NCI-H82 (cell line): ENCODE measurements at places on chromosomes 13 and 19.

DNA sequence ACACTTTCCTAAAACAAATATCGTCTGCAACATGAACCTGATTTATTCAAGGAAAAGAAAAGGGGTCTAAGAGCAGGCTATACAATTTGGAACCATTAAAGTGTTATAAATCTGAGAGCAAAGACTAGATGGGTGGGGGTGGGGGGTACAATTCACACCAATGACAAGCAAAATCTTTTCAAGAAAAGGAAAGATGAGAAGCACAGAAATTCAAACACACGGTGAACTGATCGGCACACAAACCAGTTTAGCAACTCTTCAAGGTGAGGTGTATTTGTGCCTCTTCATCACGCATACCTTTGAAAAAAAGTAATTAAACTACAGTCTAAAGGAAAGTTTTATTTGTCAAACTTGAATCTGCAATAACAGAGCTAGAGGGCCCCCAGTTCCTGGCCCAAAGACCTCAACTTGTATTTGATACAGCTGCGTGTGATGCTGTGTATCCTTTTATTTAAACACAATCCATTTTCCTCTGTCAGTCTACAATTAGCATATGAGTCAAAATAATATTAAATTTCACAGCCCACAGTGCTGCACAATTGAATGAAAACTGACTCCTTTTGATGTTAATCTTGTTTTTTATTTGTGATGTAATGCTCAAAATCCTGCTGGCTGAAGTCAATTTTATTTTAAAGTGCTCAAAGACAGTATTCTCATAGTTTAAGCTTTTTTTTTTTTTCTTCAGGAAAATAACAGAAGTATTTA, 14.2 kb downstream of the EFNB2 start:
- no peak for DNase-seq

GRCh38 chr19:23906835-23907234, 7.9 kb upstream of the ZNF726 start:
- no peak for DNase-seq

GRCh38 chr13:50711996-50712395, 131.5 kb downstream of the DLEU7 start:
- DNase-seq = no peak

- no peak for DNase-seq
Measured at GRCh38 chr19:55678121-55678671, 3.2 kb downstream of the EPN1 start.

- DNase-seq = no peak
Measured at GRCh38 chr13:97367016-97367822, 66.8 kb upstream of the RAP2A start.

DNA sequence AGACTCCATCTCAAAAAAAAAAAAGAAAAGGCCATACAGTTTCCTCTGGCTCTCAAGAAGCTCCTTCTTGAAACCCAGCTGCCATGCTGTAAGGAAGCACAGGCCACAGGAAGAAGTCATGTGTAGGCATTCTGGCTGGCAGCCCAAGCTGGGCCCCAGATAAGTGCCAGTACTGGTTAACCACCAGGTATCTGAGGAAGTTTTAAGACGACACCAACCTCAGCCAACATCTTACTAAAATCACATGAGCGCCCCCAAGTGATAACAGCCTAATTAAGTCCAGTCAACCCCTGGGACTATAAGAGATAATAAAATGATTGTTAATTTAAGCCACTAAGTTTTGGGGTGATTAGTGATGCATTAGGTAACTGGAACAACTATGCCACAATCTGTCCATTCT, 27.4 kb upstream of the AKT2 start:
- DNase-seq = no peak

DNA sequence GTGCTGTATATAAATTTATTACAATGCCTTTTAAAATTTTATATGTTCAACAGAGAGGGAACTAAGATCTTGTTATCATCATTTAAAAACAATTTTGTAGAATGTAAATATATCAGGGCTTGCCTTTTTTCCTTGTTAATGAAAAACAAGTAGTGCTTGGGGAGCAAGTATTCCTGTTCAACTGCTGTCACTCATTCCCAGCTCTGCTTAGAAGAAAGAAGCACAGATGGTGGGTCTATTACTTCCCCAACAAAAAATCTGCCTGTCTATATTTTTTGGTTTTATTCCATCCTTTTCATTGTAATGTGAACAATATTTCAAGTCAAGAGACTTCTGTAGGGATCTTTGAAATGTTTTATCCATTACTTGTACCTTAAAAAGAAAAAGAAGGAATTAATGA, 503.9 kb downstream of the GPC5 start:
- DNase-seq = peak; percentile 26

DNA sequence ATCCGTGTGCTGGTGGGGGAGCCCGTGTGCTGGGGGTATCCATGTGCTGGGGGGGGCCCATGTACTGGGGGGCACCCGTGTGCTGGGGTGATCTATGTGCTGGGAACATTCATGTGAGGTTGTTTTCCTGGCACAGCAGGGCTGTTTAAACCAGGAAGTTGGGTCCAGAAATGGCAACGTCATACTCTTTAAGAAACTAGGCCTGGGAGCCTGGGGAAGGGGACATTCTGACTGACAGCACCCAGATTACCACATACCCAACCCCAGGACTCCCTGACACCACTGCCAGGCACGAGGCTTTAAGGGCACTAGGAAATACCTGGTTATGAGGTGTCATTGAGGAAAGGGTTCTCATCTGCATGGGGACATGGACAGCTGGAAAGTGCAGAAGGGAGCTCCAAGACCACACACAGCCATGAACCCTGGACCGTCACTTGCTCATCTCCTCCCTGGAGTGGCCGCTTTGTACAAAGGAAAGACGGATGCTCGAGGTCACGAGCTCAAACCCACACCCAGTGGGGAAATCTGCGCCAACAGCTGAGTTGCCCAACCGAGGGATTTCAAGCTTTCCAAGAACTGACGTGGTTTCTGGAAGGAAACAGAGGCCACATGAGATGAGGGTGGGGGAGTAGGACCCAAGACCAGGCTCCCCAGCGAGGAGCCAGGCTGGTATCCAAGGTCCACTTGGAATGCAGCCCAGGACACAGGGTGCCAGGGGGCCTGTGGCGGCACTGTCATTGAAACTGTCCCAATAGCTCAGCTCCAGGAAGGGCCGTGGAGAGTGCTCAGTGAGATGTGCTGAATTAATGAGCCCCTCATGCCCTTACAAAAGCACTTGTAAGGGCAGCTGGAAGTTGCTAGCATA, 40.9 kb downstream of the RAB20 start:
- DNase-seq = no peak

GRCh38 chr13:106958621-106959048, 390.7 kb upstream of the ARGLU1 start:
- no peak for DNase-seq

DNA sequence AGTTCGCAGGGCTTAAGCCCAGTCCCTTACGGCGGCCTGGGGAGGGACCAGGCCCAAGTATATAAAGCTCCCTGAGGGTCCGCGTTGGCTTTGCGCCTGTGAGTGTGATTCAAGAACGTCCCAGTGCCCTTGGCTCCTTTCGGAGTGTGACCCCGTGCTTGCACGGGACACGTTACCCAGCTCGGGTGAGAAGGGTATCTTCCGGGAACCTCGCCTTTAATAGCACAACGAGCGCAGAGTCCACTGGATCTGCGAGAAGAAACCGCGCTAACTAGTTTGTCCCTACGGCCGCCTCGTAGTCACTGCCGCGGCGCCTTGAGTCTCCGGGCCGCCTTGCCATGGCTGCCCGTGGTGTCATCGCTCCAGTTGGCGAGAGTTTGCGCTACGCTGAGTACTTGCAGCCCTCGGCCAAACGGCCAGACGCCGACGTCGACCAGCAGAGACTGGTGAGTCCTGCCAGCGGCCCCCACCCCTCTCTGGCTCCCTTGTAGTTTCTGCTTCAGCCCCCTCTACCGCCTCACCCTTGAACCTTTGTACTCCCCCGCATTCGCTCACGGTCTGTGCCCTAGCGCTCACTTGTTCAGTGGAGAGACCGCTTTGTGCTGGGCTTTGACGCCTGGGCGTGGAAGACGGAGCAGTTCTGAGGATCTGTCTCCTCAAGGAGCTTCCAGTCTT, at the start of gene DNAJC15:
Gene DNAJC15 (plus strand): TSS at position 298 of the 675 bp plus-strand sequence. CDS start 41 bp downstream, at position 339.
- DNase-seq = peak; percentile 95

GRCh38 chr19:49690656-49691242, at the start of gene CPT1C:
Gene CPT1C, plus strand, starts transcription at chr19:49691116. Its CDS starts 1,137 bp downstream, at chr19:49692253.
- DNase-seq = peak; percentile 98

DNA sequence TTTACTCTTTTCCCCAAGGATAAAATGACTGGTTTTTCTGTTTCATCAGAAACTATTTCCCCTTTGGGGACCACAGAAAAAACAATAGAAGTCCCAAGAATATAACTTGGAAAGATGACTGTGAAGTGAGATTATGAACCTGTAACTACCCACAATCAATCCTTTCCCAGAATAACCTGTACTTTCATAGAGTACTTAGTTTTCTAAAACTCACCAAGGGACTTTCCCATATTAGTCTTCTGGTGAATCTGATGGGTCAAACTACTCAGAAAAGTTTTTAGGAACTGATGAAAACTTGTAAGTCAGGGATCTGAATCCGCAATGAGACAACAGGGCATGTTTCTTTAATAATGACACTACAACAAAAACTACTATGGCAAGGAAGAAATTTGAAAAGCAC, 62.6 kb downstream of the STK24 start:
- no peak for DNase-seq

GRCh38 chr19:7230826-7231225, 63.4 kb downstream of the INSR start:
- DNase-seq = no peak

- DNase-seq = no peak
Measured at GRCh38 chr13:114272977-114273376, 8.4 kb upstream of the UPF3A start.

DNA sequence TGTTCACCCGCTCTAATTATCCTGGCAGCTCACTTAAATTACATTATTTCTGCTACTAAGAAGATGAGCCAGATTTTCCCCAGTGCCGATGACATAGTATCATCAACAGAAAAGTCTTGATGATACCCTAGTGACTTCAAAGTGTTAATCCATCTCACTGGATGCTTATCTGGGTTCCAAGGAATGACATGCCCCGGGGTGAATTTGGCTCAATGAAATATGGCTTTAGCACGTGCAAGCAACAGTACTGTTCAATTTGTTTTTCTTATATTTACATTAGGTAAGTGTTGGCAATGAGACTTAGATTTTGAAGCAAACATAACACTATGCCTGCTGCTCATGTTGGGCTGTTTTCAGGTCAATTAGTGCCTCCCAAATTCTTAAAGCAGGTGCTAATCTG, 548.2 kb upstream of the SLITRK1 start:
- DNase-seq = peak; percentile 50

DNA sequence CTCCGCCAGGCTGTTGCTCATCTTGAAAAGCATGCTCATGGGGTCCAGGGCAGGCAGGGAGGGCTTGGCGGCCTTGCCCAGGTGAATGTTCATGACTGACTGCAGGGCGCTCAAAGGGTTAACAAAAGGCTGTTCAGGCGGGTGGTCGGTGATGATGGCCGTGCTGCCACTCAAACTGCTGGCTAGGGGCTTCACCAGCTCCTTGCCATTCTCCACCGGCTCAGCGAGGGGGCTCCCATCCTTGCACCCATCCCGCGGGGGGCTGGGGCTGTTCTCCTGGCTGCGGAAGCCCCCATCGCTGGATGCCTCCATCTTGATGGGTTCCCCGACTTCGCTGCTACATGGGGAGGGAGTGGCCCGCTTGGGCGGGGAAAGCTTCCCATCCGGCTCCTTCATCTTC, 71.7 kb downstream of the TSHZ3 start:
- DNase-seq = no peak

DNA sequence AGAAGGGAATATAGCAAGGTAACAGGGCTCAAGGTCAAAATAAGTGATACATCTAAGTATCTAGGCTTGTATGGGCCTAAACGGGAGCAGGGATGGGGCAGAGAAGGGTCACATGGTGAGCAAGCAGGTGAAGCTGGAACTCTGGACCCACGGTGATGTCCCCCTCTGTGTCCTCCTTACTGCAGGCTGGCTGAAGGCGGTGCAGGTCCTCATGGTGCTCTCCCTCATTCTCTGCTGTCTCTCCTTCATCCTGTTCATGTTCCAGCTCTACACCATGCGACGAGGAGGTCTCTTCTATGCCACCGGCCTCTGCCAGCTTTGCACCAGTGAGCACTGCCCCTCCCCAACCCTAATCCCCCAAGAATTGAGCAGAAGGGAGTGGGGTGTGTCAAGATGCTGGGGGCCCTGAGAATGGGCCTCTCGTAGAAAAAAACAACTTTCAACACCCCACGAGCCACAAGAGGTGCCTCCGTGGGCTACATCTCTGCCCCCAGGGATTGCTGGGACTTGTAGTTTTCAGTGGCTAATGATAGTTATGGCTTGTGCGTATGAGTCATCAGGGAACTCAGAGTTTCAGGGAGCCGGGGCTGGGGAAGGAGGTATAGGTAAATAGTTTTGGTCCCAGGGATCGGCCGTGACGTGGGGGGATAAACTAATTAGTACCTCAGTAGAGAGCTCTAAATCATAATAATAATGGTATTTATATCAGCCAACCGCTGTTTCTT, 4.0 kb downstream of the EMP3 start:
- DNase-seq = peak; percentile 65

DNA sequence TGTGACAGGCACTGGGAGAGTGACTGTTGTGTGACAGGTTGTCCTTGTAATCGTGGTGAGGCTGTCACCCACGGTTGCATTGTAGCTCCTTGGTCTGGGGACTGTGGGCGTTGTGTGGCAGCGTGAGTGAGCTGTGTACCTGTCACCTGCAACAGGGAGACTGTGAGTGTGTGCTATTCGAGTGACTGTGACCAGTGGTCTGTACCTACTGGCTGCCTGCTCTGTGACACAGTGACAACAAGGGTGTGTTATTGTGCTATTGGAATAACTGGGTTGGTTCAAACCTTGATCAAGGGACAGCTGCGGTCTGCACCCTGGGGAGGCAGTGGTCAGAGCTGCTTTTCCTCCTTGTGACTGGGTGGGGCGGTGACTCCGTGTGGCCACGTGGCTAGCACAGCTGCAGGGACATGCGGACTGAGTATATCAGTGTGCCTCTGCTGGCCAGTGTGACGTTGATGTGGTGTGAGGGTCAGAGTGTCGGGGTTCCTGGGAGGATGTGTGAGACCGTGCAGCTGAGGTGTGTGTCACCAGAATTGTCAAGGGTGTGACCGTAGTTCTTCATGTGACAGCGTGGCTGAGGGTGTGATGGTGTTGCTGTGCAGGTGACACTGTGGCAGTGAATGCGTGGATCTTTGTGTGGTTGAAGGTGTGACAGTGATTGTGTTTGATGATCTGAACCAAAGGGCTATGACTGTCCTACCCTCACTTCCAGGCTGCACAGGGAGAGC, 10.1 kb upstream of the NFIX start:
- no peak for DNase-seq

- DNase-seq = peak; percentile 25
Measured at GRCh38 chr13:30045916-30046704, 195.7 kb upstream of the UBL3 start.

DNA sequence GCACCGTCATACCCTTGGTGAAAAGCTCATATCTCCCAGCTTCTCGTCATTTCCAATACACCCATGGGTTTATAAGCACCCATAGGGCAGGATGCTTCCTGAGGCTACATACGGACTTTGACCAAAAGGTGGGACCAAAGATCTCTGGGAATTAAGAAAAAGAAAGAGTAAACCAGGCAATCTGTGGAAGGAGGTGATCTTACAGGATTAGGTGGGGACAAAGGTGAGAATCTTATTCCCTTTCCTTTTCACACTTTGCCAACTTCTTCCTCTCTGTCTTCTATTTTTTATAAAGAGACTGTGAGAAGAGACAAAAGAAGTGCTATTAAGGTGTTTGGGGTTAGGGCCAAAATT, 172.0 kb downstream of the DLEU7 start:
- no peak for DNase-seq
